ENCODE measurements at places on chromosomes 16 and 17. TPM values are rescaled to one million over a fixed set of nuclear protein-coding genes. Genes with fewer than 3 reads are reported as not detected.

Gene MT4
- not detected for polyA plus RNA-seq

Gene GLIS2
- 2.6 TPM for polyA plus RNA-seq

Gene SLC52A1
- polyA plus RNA-seq, result not detected

Gene TP53TG3F
- polyA plus RNA-seq, result not detected

Gene HP
- not detected for polyA plus RNA-seq

Gene TNS4
- polyA plus RNA-seq, result not detected

Gene MRPS7
- 50.6 TPM for polyA plus RNA-seq

Gene CHST4
- not detected for polyA plus RNA-seq

Gene ORMDL3
- polyA plus RNA-seq, result 97.1 TPM

Gene SLC5A11
- not detected for polyA plus RNA-seq

Gene ADAT1
- polyA plus RNA-seq, result 64.5 TPM

Measured in neural cell (in vitro differentiated cells).